Activated CD4-positive, alpha-beta T cell treated with anti-CD3 and anti-CD28 coated beads for 24 hours (primary cell): ENCODE measurements at places on chromosomes 4 and X.

- no peak for DNase-seq
Measured at GRCh38 chr4:57865264-57865663, 755.1 kb upstream of the IGFBP7 start.

DNA sequence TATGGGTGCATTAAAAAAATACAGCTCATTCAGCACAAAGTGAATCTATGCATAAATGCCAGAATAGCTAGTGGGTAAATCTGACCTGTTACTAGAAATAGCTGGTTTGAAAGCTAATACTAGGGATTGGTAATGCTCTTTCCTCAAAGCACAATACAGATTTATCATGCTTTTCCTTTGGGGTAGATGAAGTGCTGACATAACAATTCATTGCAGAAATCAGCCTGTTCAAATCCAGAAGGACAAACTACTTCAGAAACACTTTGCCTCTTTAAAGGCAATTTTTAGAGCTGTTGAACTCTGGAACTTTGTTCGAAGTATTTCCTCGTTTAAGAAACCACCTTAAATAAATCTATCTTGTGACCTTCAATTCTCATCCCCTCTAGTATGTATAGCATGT is 957.9 kb downstream of the ARAP2 start:
- no peak for DNase-seq

- no peak for DNase-seq
Measured at GRCh38 chrX:54007682-54008081, 36.6 kb downstream of the PHF8 start.

- no peak for DNase-seq
Measured at GRCh38 chr4:155590796-155591585, 75.7 kb upstream of the GUCY1A1 start.

DNA sequence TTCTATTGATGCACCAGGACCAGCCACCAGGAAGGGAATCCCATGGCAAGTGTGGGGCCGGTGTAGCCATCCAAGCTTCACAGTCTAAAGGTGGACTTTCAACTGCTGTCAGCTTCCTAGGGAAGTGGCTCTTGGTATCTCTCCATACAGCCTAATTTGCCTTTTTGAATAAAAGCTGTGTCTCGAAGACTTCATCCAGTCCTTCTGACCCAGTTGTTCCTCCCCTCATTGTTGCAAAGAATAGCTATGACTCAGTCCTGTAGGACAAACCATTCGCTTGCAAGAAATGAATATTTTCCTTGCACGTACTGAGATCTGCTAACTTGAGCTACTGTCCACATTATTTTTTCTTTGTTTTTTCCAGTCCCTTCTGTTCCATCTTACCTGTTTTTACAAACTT is 145.1 kb upstream of the CTSO start:
- DNase-seq = no peak

GRCh38 chrX:129831091-129831885 is 12.4 kb downstream of the ZDHHC9 start:
- DNase-seq = no peak

- no peak for DNase-seq
Measured at GRCh38 chr4:140944199-140944515, 188.0 kb upstream of the TBC1D9 start.

DNA sequence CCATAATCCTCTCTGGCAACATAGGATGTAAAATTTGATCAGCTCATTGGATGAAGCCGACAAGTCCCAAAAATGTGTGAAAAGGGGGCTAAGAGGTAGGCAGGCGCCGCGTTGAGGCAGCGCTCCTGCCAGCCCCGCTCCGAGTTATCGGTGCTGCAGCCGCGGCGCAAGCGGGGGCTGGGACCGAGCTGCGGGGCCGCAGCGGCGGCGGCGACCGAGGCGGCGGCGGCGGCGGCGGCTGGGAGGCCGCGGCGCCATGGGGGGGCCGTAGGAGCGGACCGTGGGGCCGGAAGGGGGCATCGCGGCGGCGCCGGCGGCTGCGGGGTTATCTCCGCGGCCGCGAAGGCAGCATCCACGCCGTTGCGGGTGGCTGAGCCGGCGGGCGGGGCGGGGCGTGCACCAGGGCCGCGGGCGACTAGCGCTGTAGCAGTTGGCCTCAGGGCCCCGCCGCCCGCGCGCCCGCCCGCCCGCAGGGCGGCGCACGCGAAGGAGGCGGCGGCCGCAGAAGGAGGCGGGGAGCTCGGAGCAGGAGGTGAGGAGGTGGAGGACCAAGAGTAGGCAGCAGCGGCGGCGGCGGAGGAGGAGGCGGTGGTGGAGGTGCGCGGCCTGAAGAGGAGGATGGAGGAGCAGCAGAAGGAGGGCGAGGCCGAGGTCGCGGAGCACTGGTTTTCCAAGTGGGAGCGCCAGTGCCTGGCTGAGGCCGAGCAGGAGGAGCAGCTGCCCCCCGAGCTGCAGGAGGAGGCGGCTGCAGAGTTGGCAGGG is 126.0 kb upstream of the CXorf66 start:
- DNase-seq = no peak
